NCI-H2081 treated with DMSO at 0.1 percent for 48 hours (cell line): ENCODE measurements at places on chromosomes 3 and 15.

DNA sequence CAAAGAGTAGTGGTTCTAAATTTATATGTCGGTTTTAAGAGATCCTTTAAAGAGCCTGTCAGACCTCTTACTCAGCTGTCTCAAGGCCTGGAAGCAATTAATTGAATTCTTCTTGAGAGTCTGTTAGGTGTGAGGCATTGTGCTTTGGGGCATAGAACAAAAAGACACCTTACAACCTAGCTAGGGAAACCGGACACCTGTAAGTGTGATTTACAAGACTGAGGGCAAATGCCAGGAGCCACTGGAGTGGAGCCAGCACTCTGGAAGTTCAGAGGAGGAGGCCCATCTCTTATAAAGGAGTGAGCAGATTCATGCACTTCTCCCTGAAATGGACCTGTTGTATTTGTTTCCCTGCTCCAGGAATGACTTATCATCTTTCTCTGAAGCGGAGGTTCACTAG is 97.7 kb upstream of the NUDT16 start:
- DNase-seq: no peak

- DNase-seq: no peak
Observed at GRCh38 chr3:139430493-139430892, 41.0 kb upstream of the COPB2 start.

DNA sequence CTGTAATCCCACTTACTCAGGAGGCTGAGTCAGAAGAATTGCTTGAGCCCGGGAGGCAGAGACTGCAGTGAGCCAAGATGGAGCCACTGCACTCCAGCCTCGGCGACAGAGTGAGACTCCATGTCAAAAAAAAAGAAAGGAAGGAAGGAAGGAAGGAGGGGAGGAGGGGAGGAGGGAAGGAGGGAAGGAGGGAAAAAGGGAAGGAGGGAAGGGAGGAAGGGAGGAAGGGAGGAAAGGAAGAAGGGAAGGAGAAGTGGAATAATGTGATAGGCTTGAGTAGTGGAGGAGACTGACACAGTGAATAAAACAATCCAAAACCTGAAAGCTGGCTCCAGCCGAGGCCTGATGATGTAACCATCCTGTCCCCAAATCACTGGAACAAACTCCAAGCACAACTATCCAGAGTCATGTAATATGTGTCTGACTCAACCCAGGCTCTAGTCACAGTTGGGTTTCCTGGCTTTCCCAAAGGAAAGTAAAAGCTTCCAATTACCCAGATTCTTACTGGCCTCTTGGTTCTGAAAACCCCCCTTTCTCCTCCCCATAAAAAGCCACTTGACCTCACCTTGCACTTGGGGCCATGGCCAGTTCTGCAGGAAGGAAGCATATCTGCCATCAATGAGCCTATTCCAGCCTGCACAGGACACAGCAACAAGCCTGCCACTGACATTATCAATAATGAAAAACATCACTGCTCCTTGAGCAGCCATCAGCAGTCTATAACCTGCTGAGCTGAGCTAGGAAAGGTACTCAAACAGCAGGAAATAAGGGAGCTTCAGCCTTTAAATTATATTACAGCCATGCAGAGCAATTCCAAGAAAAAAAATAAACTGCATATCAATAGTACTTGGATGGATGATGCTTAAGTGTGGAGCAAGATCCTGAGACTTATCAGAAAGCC is 48.3 kb downstream of the MB21D2 start:
- no peak for DNase-seq

DNA sequence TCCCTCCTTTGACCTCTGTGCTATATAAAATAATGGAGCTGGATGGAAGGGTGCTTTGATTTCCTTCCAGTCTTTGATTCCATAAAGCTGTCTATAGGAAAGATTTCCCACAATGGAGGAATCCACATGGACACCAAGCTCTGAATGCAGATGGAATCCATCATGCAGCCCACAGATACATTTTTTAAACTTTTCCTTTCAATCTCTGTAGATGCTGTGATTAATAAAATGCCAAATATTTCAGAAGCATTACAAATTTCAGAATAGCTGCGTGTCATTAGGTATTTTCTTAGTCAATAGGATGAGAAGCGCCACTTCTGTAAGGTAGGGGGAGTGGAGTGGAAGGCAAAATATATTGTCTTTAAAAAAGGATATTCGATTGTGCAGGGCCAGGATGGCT is 489.0 kb downstream of the NTRK3 start:
- no peak for DNase-seq

DNA sequence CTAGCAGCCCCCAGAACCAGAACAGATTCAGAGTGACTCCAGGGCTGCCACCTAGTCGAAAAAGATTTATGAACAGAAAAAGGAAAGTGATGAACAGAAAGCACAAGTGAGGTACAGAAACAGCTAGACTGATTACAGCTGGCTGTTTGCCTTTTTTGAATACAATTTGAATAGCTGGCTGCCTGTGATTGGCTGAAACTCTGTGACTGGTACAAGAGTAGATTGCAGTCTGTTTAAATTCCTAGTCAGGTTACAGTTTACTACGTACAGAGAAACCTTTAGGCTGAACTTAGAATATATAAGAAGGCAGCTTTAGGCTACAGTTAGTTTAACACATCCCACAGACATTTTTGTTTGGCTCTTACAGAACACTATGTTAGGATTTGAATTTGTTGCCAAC is 10.0 kb downstream of the CCDC13 start:
- DNase-seq: no peak

DNA sequence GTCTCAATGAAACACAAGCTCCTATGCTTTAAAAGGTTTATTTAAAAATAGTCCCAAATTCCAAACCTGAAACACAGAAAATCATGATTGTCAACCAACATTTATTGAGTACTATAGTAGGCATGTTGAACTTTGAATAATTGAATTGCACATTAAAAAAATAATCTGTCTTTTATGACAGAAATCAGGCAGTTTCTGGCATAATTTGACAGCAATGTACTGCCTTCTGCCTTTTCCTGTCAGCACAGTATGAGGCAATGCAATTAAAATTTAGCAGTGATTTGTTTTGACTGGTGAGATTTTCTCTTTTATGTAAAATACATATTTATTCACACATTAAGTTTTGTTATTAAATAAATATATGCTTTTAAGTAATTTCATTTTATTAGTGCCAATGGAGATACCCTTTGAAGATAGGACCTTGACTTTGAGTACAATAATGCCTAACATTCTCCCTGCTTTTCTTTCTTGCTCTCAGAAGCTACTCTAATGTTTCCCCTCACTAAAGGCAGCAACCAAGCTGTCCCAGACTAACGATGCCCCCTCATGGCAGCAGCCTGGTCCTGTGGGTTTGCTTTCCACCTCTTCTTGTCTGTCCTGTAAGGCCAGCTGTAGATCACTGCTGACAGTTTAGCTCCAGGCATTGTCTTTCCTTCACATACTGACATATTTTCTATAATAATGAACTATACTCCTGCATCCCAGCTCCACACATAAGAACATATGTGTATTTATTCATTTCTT is 346.7 kb downstream of the IL20RB start:
- DNase-seq: no peak

DNA sequence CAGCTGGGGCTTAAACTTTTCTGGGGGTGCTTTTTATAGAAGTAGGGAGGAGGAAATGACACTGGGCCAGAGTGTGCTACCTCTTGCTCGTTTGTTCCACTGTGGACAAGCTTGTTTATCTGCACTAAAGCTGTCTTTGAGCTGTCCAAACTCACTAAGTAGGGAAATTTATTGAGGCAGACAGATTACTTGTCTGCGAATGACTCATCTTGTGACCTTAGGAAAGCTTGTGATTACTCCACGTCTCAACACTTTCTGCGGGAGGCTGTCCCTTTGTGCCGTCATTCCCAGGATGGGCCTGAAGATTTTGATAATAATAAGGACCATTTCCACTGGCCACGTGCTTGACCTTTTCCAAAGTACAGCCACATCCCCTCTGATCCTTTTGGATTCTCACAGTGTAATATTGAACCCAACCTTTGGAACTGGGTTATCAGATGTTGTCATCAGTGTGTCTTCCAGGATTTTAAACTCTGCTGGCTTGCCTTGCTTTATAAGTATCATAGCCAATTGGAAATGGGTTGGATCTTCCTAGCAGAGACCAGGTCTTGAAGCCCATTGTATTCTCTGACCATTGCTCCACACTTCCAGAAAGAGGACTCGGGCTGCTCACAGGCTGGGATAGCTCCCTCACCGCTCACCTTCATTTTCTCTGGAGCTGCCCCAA is 84.7 kb downstream of the AGBL1 start:
- no peak for DNase-seq

DNA sequence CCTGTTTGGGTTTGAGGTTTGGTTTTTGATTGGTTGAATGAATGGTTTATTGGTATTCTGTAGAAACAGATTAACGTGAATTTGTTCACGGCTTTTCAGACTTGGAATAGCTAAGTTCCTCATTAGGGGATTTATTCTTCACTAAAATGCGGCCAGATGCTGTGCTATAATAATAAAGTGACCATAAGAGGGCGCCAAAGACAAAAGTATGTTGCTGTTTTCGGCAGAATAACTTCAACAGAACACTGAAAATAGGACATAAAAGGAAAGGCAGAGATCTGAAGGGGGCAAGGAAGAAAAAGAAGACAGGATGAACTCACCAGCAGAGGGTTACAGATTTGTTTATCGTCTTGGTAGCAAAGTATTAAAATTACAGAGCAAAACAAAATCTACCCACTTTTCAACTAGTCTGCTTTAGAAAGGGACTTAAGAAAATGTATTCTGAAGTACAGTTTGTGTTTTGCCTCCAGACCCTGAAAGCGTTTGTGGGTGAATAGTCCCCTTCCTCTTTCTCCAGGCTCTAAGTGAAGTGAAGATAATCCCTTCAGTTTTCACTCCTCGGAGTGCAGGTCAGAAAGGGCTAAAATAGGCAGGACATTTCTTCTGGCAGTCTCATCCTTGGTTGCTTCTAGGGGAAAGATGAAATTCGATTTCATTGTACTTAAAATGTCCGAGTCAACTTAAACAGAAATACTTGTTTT is 147.6 kb downstream of the IL20RB start:
- DNase-seq: peak; percentile 48

- no peak for DNase-seq
Observed at GRCh38 chr3:133932009-133932408, 36.3 kb upstream of the RAB6B start.

GRCh38 chr3:44125246-44125645 is 116.4 kb upstream of the TOPAZ1 start:
- no peak for DNase-seq

GRCh38 chr3:7847021-7847420 is 654.6 kb upstream of the LMCD1 start:
- DNase-seq: no peak

GRCh38 chr3:149813367-149814281 is 609 bp downstream of the RNF13 start:
- DNase-seq: no peak

DNA sequence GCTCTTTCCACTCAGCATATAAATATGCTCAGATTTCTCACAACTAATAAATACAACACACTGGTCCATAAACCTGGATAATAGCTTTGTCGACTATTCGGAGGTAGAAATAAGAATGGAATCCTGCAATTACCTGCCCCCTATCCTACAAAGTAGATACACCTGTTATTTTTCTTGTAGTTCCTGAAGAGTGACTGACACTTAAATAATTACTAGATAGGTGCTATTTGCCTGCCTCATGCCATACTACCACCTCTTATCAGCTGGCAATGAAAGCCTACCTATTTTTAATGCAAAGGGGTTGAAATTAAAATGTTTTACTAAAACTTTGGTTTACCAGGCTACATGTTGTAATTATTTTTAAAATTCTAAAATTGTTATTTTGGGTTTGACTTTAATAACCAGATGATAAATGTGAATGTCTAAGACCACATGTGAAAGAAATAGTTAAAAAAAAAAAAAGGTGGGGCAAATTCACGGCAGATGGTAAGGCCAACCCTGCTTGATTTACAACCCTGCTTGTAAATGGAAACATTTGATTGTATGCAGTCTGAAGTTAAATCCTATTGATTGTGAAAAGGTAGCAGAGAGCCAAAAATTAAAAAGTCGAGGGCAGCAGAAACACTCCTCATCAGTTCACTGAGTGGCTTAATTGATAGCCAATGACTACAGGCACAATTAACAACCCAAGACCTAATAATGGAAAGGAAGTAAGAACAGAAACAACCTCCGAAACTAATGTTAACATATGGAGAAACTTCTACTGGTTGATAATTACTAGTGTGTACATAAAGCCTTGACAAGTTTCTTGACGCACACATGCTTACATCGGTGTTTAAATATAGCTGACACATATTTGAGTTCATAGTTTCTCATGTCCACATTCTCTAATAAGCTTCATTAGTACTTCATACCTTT is 8.9 kb downstream of the PEAK1 start:
- DNase-seq: no peak

- DNase-seq: no peak
Observed at GRCh38 chr15:69730281-69731080, 277.9 kb downstream of the RPLP1 start.

DNA sequence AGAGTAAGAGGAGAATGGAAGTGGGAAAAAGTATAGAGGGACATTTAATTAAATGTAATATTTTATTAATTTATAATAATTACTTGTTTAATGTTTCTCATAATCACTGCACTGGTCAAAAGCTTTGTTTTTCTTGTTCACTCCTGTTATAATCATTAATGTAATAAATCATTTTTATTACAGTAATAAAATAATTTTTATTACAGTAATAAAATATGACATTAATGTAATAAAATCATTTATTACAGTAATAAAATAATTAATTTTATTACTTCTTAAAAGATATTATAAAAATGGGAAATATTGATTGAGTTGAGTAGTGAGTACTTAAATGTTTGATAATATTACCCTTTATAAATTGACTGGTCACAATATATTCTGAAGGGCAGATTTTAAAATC is 181.1 kb upstream of the SOX2 start:
- no peak for DNase-seq

- no peak for DNase-seq
Observed at GRCh38 chr3:81531846-81532245, 229.6 kb downstream of the GBE1 start.

GRCh38 chr3:19346759-19347158 is 198.4 kb downstream of the KCNH8 start:
- DNase-seq: no peak

GRCh38 chr15:30929982-30930381 is 26.3 kb downstream of the FAN1 start:
- DNase-seq: no peak

DNA sequence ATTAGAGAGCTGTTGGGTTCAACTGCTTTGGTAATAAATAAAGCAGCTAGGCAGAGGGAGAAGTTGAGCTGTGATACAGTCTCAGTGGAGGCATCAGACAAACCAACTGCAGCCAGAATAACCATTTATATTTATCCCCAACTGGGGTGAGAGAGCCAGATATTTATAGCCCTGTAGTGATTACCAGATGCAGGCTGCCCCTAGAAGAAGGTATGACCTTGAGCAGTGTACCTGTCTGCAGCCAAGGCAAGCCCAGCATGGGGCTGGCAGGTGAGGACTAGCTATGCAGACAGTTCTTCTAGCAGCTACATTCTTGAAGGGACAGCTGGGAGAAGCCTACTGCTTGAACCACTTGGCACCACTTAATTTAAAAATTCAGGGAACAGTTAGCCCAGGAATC is 144.4 kb upstream of the EPHA3 start:
- DNase-seq: no peak

- no peak for DNase-seq
Observed at GRCh38 chr3:80213086-80213485, 445.3 kb upstream of the ROBO1 start.

GRCh38 chr3:143301031-143301901 is 181.7 kb downstream of the CHST2 start:
- DNase-seq: no peak

GRCh38 chr3:95715128-95715527 is 1099.3 kb upstream of the EPHA6 start:
- DNase-seq: no peak

- DNase-seq: no peak
Observed at GRCh38 chr3:197495059-197495455, 60.7 kb downstream of the BDH1 start.

GRCh38 chr3:11914041-11914440 is 67.4 kb upstream of the TAMM41 start:
- DNase-seq: no peak
